ENCODE measurements at places on chromosomes 1 and 21. TPM values are rescaled to one million over a fixed set of nuclear protein-coding genes. Genes with fewer than 3 reads are reported as not detected.

GRCh38 chr1:232789651-232790050 lies 15.6 kb upstream of the MAP10 start:
- H3K27ac ChIP-seq, result no peak overlapping the region
- H3K27me3 ChIP-seq, result peaks cover 8% of the 10 kb centered on the region
- no peaks in the 10 kb centered on the region for H3K4me1 ChIP-seq
- H3K36me3 ChIP-seq, result no peaks in the 10 kb centered on the region
- DNase-seq, result no peak
- no peak overlapping the region for H3K4me3 ChIP-seq

Gene GNPAT
- 23.1 TPM for total RNA-seq

DNA sequence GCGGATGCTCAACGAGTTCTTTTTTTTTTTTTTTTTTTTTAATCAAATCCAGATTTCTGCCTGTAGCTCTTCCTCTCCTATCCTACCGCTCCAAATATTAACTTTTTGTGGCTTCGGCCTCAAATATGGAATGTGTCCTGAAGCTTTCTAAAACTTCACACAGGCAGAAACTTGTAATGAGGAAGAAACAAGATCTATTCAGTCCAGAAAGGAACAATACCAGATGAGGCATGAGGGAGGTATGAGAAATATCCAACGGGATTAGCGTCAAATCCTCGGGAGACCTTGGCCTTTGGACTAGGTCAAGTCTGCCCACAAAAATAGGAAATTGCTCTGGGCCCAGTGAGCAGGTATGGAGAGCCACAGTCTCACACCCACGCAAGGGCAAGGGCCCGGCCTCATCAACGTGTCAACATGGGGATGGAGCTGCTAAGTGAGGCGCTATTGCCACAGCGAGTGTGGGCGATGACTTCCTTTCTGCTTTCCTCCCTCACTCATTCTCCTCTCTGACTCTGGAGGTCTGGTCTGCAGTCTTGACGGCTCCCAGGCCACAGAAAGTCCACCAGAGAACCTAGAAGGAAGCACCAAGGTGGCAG lies 66.6 kb downstream of the BCAR3 start:
- peak; percentile 53 for DNase-seq
- H3K4me3 ChIP-seq, result peak overlapping the region; percentile 37
- H3K27ac ChIP-seq, result no peak overlapping the region
- H3K27me3 ChIP-seq, result no peaks in the 10 kb centered on the region
- no peaks in the 10 kb centered on the region for H3K36me3 ChIP-seq

Gene FAM72B
- 1.3 TPM for total RNA-seq

- H3K27me3 ChIP-seq, result no peaks in the 10 kb centered on the region
- no peak for DNase-seq
- H3K27ac ChIP-seq, result no peak overlapping the region
- H3K36me3 ChIP-seq, result peaks cover 83% of the 10 kb centered on the region
Measured at GRCh38 chr1:15941899-15942660, 33.8 kb downstream of the ZBTB17 start.

Gene TDRD5
- not detected for total RNA-seq

Gene MPZ
- 2.3 TPM for total RNA-seq

Gene NEGR1
- total RNA-seq, result not detected

Gene MX2
- 119 TPM for total RNA-seq

Gene SPRR1B
- not detected for total RNA-seq

DNA sequence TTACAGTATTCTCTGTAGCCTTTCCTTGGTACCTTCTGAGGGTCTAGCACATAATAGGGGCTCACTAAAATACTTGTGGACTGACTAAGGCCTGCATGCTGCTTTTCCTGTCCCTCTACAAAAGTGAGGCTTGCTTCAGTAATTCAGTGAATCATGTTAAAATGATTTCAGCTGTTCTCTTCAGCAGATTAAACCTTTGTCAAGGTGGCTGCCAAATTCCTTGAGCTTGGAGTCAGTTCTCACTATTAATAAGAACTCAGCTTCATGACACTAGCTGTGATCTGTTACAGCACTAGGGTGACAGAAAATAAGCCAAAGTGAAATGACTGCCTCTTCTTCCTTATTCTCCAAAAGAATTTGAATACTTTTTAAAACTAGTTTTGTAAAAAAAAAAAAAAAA lies 128.8 kb downstream of the KCNN3 start:
- no peak overlapping the region for H3K27ac ChIP-seq
- H3K4me1 ChIP-seq, result no peaks in the 10 kb centered on the region
- no peaks in the 10 kb centered on the region for H3K36me3 ChIP-seq
- no peak for DNase-seq
- no peak overlapping the region for H3K4me3 ChIP-seq
